ENCODE measurements at places on chromosomes 6 and 20.

- no peak for DNase-seq
These were observed 9.9 kb downstream of the ZNF311 start for GRCh38 chr6:28995093-28995650.

GRCh38 chr6:8017705-8018104 is 46.5 kb downstream of the BLOC1S5 start:
- DNase-seq: no peak

- no peak for DNase-seq
These were observed 190.3 kb upstream of the PREP start for GRCh38 chr6:105593056-105593690.

- DNase-seq: peak; percentile 62
These were observed 3.7 kb downstream of the MANEA start for GRCh38 chr6:95581073-95581472.

DNA sequence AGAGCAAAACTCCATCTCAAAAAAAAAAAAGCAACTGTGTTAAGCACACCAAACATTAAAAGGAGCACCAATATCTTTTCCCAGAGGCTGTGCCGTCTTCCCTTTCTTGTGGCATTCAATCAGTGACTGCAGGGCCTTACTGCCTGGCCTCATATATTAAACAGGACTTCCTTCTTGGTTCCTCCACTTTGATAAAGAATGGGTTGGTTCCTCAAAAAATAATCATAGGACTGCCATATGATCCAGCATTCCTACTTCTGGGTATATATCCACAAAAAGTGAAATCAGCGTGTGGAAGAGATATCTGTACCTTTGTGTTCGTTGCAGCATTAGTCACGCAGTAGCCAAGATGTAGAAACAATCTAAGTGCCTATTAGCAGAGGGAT is 40.3 kb upstream of the GFOD1 start:
- no peak for DNase-seq

DNA sequence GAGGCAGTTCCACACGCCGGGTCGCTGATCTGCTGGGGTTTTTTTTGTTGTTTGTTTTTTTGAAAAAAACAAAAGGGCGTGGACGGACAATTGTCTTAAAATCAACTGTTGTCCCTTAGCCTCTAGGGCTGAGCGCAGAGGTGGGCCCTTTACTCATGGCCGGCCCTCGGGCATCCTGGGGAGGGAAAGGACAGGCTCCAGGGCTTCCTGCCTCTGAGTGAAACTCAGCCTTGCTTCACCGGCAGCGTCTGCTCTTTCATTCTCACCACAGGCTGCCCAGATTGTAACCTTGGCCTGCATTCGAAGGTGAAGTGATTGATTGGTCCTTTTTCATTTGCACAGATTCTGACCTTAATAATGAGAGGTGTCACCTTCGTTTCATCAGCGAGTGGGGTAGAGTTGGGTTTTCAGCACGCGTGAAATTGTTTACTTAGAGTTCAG is 797 bp downstream of the SMIM13 start:
- DNase-seq: no peak

- no peak for DNase-seq
These were observed 6.2 kb downstream of the CST11 start for GRCh38 chr20:23446505-23446904.

DNA sequence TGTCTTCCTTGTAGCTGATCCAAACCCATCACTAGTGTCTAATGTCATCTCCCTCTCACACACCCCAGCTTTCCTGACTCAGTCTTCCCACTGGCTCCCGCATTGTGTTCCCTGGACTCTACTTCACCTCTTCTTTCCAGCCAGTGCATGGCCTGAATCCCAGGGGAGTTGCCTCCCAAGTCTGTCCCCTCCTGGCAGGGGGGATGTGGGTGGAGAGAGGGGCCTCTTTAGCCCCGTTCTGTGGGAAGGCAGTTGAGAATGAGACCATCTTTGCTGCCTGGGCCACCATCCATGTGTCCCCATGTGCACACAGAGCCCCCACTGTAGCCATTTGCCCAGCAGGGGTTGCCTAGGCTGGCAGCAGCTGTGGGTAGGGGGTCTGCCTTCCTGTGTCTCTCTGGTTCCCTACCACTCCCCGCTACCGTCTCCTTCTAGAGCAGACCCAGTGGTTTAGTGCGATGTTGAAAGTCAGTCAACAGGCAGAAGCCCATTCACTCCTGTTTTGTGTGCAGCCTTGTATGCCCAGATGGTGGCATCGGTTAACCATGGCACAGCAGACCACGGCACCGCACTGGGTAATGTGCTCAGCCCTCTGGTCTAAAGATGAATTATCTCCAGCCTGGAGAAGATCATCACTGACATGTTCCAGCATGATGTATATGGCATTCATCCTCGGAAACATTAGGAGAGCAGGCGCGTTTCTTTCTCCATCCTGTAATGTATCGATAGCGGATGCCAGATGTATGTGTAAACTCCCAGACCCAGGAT is 178.8 kb upstream of the SNX9 start:
- DNase-seq: peak; percentile 69

DNA sequence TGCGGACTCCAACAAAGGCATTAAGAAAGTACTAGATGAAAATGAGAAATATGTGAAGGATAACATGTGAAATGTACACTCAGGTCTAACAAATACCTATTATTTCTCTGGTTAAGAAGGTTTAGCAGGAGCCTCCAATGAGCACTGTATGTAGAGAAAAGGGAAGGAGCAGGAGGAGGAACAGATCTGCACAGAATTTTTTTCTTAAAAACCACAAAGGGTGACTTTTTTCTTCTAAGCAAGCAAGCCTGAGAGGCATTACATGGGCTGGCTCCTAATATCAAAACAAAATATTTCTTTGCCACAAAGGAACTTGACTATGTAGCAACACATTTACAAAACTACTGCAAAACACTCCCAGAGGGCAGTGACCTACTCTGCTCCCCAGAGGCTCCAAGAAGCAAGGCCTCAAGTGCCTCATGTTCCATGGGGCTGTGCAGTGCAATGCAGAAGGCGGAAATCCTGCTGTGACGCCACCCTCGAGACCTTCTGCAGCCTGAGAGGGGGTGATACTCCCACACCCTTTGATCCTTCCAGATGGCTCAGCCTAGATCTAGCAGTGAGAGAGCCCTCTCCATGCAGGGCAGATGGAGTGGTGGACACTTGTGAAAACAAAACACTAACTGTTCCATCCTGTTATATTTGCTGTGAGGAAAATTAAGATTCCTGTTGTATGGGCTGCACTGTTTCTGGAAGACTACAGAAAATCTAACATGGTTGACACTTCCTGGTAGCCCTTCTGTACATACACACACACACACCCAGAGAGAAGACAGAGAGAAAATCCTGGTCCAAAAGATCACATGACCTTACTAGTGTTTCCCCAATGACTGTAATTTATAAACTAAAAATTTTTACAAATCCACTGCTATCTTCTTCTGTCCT is 36.0 kb upstream of the SMIM29 start:
- DNase-seq: no peak

- DNase-seq: peak; percentile 70
These were observed 150.8 kb downstream of the PRL start for GRCh38 chr6:22145823-22146677.

DNA sequence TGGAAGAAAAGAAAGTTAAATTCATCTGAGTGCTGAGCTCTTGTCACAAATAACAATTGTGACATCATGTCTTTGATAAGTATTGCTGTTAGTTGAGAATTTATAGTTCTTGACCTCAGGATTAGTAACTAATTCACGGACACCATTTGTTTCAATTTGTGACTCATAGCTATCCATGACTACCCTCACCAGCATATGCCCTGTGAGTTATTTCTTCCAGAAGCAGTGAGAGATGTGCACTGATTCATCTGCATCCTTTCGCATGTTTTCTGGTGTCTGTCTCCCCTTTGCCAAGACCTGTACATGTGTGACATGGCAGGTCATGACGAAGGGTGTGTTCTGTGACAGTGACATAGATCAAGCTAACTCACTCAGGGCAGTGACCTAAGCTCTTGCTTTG is 86.9 kb downstream of the SOBP start:
- no peak for DNase-seq

GRCh38 chr6:33547499-33547898 is 32.6 kb downstream of the BAK1 start:
- no peak for DNase-seq

- peak; percentile 27 for DNase-seq
These were observed 5.2 kb upstream of the BTBD9 start for GRCh38 chr6:38644951-38645350.

- DNase-seq: no peak
These were observed 15.3 kb upstream of the CDH22 start for GRCh38 chr20:46323557-46323956.

DNA sequence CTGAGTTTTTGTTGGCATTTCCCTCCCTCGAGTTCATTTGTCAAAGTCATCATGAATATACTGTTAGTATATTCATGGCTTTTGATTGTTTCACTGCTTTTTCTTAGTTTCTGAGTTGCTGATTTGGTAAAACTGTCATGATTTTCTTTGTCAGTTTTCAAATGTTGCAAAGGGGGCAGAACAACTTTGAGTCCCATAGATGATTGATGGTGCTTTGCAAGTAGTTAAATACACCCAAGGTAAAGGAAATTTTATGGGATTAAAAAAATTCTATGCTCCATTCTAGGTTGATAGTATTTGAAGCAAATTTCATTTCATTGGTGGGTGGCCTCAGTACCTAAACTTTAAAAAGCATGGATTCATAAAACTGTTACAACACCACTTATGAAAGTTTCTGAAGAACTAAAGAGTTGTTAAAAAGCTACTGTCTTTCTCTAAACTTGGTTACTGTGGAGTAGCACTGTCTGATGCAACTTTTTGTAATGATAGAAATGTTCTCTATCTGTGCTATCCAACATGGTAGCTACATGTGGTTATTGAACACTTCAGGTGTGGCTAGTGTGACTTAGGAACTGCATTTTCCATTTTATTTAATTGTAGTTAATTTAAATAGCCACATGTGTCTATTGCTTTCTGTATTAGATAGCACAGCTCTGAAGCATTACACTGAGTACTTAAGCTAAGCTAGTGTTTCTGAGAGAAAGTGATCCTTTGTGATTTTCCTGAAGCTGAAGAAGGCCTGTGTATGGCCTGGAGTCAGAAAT is 153.6 kb downstream of the ZFAND3 start:
- DNase-seq: no peak

Measured in NCI-H446 treated with DMSO at 0.1 percent for 48 hours (cell line).